ENCODE measurements at places on chromosomes 6 and 20.
A peak's percentile ranks its signal among the peaks of the same experiment; 100 is the strongest.

- peak; percentile 63 for DNase-seq
Measured at GRCh38 chr6:159008656-159009288, 8.8 kb upstream of the RSPH3 start.

GRCh38 chr6:119677384-119677783 lies 327.8 kb upstream of the MAN1A1 start:
- DNase-seq, result no peak

- DNase-seq, result no peak
Measured at GRCh38 chr6:48084201-48084600, 26.8 kb downstream of the PTCHD4 start.

DNA sequence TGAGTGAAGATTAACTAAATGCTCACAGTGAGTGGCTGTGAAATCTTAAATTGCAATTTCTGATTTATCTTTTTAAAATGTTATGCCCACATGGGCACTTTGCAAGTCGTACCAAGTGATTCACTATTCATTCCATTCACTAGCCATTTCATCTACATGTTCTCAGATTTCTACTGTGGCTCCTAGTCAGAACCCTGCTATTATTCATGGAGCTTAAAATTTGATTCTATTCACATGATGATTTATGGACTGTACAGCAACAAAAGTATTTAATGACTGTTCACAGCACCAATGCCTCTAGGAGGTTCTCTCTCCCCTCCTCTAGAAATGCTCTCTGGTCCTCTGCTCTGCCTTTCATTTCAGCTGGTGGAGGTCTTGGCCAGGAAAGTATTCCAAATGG lies 133.5 kb upstream of the MAP3K7 start:
- no peak for DNase-seq

DNA sequence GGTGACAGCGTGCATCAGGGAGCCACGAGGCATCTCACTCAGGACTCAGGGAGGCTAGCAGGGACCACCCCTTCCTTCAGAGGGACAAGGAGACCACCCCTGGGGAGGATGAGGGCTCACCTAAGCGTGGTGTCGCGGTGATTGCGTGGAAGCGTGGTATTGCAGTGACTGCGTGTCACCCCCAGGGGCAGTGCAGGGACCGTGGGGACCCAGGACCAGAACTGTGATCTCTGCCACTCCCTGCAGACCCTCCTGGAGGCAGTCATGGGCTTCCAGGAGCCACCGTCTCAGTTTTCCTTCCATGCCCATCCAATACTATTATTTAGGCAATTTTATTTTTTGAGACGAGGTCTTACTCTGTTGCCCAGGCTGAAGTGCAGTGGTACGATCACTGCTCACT lies 147.1 kb downstream of the TAF4 start:
- DNase-seq, result no peak

- DNase-seq, result no peak
Measured at GRCh38 chr6:158009935-158010585, 28.4 kb downstream of the SYNJ2 start.

GRCh38 chr20:30599990-30600389 lies 657.5 kb upstream of the DEFB115 start:
- no peak for DNase-seq

DNA sequence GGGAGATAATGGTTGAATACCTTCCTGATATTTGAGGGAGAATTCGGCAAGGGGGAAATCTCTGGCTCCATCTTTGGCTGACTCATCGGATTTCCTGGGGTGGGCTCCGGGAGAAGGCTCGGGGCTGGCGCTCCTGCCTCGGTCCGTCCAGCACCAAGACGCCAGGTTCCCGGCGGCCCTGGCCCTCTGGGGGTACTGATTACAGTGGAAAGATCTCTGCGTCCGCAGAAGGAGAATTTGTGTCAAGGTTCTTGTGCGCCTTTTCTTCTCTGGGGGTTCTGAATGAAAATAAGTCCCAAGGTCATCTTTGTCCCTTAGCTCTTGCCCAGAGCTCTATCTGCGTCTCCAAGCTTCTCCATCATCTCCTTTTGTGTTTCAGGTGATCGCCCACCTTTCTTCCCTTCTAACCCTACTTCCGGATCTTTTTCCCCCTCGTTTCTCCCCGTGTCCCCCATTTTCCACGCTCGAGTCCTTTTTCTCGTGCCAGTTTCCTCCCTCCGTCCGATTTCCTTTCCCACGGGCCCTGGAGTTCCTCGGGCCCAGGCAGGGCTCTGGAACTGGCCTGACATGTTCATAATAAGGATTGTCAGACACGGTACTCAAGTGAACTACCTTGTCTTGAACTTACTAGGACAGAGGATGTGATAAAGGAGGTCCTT lies 11.6 kb downstream of the NRN1 start:
- no peak for DNase-seq

GRCh38 chr20:23640018-23640601 lies 2.4 kb upstream of the CST3 start:
- no peak for DNase-seq

DNA sequence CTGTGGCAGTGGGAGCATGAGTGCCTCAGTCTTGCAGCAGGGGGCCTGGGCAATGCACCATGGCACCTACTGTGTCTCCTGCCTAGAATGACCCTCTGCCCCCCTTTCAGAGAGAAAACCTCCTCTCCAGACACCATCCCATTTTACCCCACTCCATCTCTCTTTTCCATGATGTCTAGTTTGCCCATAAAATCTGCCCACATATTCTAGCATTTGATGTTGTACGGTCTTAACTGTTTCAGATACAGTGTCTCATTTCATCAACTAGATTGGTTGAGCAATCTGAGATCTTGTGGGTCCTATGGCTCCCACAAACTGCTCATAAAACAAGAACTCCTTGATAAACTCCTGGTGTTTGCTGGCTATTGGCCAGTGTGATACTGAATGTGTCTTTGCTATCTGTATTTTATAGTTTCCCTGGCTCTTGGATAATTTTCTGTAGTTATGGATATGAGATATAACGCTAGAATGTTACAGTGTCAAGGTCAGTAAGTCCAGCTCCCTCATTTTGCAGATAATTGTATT lies 8.1 kb downstream of the PNPLA1 start:
- DNase-seq, result no peak

Measured in ELR (cell line).